Stimulated activated CD8-positive, alpha-beta memory T cell treated with anti-CD3 and anti-CD28 coated beads, Interleukin-7, amount 100 ng/mL, for 48 hours (primary cell): ENCODE measurements at places on chromosomes 1 and 21.

- DNase-seq: no peak
These were observed 457.3 kb upstream of the RGS18 start for GRCh38 chr1:191700922-191701321.

DNA sequence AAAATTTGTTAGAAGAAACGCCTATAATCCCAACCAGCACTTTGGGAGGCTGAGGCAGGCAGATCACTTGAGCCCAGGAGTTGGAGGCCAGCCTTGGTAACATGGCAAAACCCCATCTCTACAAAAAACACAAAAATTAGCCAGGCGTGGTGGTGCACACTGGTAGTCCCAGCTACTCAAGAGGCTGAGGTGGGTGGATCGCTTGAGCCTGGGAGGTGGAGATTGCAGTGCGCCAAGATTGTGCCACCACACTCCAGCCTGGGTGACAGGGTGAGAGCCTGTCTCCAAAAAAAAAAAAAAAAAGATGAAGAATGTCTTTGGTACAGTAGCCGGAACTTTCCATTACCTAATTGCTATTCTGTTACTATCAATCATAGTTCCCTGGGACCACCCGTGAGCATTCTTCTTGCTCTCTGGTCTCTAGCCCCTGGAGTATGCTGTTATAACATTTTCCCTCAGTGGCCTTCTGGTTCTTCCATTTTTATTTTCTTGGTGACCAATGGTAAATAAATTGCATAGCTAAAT is 43.4 kb downstream of the WASF2 start:
- DNase-seq: no peak

GRCh38 chr1:51215169-51215568 is 20.9 kb upstream of the RNF11 start:
- DNase-seq: no peak

DNA sequence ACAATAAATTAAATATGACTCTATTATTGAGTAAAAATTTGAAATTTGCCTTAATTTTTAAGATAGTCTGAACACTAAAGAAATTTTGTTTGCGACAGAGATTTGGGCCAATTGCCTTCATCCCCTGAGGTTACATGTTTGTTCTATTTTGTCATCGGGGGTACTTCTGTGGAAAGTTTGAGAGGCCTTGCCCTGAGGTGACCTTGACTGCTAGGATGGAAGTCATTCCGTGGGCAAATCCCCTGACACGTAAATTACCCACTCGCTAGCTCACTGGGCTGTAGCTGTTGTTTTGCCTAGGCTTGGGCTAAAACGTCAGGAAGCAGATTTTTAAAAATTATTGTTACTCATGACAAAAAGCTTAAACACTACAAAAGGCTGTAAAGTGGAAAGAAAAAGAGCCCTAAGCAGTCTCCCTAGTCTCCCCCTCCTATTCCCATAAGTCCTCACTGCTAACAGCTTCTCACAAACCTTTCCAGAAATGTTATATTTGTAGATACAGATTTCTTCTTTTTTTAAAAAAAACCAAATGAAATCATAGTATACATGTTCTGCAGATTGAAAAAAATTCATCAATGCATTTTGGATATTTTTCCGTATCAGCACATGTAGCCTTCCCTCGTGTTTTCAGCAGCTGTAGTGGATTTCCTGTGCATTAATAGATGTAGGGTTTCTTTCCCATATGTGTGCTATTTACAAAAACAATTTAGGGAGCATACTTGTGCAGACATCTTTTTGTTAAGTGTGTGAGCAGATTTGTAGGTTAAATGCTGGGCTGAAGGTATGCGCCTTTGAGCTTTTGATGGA is 142.7 kb downstream of the MRPS6 start:
- DNase-seq: no peak

DNA sequence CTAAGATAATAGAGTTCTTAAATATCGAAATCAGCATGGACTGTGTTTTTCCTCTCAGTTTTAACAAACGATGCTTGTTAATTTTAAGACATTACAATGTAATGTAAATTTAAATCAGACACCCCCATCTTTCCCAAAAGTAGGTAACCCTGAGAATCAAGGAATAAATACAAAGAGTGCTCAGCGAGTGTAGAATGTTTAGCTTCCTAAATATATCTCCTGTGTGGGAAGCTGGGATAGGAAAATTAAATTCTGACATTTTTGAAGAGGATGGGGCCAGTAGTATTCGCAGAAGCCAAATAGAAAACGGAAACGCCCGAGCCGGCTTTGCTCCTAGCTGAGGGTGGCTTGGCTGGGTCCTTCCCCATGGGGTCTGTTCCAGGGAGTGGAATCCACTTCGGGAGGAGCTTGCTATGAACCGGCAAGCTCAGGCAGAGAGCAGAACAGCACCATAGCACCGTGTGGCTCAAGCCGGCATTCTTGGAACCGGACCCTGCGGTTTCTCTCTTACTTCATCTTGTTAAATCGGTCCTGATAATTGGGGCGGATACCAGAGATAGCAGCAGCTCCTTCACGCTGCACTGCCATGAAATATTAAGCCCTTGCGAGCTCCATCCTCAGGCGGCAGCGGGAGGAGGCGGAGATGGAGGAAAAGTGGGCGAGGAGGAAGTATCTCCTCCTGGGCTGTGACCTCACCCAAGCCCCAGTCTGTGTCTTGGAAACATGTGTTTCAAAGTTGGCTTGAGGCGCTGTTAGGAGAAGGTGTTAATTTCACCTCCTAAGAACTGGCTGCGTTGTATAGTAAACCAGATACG is 24.9 kb downstream of the MAP3K7CL start:
- no peak for DNase-seq
